ENCODE measurements at places on chromosomes 5 and 9.
A peak's percentile ranks its signal among the peaks of the same experiment; 100 is the strongest.

- no peak for DNase-seq
These were observed 161.5 kb downstream of the HSD17B3 start for GRCh38 chr9:96140296-96141127.

GRCh38 chr5:132019337-132019736 lies 7.9 kb upstream of the ACSL6 start:
- DNase-seq: no peak

DNA sequence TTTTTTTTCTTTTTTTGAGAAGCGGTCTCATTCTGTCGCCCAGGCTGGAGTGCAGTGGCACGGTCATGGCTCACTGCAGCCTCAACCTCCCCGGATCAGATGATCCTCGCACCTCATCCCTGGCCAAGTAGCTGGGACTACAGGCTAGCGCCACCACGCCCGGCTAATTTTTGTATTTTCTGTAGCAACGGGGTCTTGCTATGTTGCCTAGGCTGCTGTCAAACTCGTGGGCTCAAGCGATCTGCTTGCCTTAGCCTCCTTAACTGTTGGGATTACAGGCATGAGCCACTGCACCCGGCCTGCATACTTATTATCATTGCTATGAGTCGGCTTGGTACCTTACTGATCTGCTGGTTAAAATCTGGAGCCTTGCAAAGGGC lies 790 bp upstream of the IARS1 start:
- peak; percentile 23 for DNase-seq

- DNase-seq: no peak
These were observed 138.8 kb downstream of the HSD17B3 start for GRCh38 chr9:96163161-96163560.

DNA sequence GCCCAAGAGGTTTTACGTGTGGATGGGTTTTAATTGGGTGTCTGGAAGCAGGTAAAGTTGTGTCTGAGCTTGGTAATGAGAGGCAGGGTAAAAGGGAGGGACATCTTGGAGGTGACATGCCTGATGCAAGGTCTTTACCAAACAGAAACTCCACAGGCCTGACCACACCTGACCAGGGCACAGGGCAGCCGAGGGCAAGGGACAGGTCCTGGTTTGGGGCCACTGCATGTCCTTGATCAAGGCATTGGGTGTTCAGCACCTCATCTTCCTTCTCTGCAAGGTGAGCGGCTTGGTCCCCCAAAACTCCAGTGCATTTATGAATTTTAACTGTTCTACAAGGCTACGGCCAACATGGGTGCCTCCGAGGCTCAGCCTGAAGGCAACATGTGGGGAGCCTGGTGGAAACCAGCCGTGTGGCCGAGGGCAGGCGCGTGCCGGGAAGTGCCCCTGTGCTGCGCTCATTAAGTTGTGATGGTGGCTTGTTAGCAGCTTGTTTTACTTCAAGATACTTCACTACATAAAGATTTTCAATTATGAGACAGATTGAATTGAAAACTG lies 30.7 kb upstream of the LPCAT1 start:
- no peak for DNase-seq

DNA sequence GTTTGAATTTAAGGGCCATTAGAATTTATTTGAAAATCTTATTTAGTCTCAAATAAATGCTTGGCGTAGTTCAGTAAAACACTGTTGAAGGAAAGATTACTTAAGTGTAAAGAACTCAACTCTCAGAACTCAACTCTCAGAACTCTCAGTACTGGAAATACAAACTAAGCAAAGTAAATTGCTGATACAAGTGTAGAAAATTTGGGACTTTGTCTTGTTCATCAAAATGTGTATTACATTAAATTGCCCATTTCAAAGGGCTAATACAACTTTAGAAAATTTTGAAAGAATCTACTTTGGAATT lies 99.4 kb downstream of the CSNK1G3 start:
- no peak for DNase-seq

GRCh38 chr9:134863306-134863902 lies 17.2 kb upstream of the FCN2 start:
- no peak for DNase-seq

DNA sequence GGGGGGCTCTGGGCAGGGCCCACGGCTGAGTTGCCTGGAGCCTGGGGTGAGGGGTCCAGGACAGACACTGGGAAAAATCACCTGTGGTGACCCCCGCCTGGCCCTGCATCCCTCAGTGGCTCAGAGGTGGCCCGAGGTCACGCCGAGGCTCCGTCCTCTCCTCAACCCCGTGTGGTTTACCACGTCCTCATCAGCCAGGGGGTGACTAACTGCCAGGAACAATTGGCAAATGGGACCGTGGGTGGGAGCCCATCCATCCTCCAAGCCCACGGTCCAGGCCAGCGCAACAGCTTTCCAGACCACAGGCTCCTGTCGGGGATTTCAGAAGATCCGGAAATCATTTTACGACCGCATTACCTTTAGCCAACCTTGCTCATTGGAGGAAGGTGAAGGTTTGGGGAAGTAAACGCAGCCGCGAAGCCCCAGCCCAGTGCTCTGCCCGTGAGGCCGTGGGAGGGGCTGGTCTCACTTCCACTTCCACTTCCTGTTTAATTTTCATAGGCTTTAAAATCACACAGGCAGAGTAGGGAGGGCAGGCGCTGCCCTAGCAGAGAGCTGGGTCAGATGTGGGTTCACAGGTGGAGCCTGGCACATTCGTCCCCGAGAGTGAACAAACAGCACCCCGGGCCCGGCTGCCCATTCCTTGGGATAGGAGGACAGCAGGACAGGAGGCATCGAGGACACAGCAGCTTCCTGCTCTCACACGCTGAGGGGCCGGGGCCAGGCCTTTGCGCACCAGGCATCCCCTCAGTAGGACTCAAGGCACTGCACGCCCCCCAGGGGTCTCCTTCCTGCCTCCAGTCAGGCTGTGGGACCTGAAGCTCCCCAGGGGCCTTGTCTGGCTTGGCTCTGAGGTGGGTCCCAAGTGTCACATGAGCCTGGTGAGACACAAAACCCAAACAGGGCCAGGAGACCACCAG lies 19.8 kb upstream of the SLC9A3 start:
- no peak for DNase-seq

- DNase-seq: peak; percentile 14
These were observed 4.8 kb downstream of the ANKRD34B start for GRCh38 chr5:80565330-80565729.

GRCh38 chr5:17893026-17893635 lies 258.9 kb downstream of the TAF11L14 start:
- no peak for DNase-seq
